ENCODE measurements at places on chromosomes 13 and 19.
A peak's percentile ranks its signal among the peaks of the same experiment; 100 is the strongest.

DNA sequence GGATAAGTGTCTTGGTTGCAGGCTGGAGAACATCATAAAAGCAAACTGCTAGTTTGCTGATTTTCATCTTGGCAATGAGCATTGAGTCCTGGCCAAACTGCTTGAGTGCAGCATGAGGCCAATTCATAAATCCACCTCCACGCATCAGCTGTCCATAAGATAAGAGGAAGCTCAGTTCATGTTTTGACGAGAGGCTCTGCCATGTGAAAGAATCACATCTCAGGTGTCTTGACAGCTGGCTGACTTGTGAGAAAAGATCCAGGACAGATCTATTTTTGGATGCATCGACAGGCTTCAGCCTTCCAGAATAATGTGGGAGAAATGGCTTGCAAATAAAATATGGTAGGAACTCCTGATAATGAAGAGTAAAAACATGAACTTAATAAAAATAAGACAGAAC, 5.4 kb upstream of the ZNF682 start:
- DNase-seq: no peak

DNA sequence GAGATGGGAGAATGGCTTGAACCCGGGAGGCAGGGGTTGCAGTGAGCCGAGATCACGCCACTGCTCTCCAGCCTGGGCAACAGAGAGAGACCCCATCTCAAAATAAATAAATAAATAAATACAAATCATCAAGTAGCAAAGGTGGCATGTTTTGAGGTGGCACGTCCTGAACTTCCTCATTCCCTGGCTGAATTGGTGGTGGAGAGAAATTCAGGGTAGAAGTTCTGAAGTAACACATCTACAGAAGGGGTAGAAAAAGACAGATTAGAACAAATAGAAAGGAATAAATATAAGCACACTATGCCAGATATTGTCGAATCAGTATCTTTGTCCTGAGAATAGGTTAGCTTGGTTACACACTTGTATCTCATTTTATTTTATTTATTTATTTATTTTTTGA, 6.3 kb downstream of the IFI30 start:
- no peak for DNase-seq

DNA sequence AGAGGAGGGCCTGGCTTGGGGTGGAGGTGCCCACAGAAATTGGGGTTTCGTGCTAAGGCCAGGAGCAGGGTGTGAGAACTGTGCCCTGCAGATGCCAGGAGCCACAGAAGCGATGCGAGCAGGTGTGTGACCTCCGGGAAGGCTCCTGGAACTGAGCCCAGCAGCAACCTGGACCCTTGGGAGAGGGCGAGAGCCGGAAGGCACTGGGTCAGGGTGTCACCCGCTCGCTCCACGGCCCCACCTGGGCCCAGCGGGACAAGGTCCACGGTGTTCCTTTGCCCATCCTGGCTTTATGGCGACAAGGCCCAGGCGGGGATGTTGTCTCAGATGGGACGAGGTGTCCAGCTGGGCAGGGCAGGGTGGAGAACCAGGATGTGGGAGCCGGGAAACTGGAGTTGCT, 4.2 kb downstream of the MISP start:
- no peak for DNase-seq

GRCh38 chr19:17309965-17310461, 650 bp downstream of the DDA1 start:
- DNase-seq: no peak

DNA sequence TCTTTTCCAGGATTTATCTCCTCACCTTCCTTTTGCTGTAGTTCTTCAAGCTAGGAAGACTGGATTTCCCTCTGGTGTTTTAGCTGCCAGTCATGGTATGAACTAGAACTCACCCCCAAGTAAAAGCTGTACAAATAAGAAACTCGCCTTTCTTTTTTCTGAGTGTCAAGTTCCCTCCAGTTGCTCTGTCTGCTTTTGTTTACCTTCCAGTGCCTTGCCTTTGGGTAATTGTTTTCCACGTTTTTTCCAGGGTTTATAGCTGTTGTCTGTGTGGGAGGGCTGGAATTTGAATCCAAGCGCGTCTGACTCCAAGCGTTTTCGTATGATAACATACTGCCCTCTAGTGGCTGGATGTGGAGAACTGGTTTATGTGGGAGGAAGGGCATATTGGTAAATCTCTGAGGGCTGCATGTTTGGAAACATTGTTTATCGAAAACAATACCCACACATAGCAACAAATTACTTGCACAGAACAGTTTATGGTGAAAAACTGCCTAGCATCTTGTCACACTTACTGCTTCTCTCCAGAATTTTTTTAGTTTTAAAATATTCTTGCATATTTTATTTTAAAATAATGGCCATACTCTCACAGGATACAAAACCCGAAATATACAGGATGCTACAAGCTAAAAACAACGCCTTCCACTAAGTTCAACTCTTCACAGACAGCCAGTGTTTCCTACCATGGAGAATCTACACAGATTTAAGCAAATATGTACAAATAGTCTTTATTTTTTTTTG, 19.2 kb downstream of the RCN3 start:
- DNase-seq: peak; percentile 60

- no peak for DNase-seq
Measured at GRCh38 chr13:103246581-103247200, 180.5 kb upstream of the SLC10A2 start.

DNA sequence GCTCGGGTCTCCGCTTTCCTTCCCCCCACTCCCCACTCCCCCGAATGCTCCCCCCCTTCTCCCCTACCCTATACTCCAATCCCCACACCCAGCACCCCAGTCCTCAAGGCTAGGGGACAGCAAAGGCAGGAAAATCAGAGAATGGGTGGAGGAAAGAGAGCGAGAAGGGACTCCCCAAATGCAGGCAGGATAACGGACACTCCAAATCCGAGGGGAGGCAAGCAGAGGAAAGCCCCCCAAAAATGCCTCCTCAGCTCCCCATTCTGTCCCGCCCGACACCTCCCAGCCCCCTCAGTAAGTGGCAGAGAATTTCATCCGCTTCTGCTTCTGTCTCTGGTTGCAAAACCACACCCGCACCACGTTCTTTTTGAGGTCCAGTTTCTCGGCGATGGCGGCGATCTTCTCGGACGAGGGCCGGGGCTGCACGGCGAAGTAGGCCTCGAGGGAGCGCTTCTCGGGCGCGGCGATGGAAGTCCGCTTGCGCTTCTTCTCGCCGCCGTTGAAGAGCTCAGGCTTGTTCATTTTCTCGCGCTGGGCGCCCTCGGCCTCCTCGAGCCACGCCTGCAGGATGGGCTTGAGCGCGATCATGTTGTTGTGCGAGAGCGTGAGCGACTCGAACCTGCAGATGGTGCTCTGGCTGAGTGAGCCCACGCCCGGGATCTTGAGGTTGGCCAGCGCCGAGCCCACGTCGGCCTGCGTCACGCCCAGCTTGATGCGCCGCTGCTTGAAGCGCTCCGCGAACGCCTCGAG, 2.1 kb downstream of the POU4F1 start:
- DNase-seq: no peak

DNA sequence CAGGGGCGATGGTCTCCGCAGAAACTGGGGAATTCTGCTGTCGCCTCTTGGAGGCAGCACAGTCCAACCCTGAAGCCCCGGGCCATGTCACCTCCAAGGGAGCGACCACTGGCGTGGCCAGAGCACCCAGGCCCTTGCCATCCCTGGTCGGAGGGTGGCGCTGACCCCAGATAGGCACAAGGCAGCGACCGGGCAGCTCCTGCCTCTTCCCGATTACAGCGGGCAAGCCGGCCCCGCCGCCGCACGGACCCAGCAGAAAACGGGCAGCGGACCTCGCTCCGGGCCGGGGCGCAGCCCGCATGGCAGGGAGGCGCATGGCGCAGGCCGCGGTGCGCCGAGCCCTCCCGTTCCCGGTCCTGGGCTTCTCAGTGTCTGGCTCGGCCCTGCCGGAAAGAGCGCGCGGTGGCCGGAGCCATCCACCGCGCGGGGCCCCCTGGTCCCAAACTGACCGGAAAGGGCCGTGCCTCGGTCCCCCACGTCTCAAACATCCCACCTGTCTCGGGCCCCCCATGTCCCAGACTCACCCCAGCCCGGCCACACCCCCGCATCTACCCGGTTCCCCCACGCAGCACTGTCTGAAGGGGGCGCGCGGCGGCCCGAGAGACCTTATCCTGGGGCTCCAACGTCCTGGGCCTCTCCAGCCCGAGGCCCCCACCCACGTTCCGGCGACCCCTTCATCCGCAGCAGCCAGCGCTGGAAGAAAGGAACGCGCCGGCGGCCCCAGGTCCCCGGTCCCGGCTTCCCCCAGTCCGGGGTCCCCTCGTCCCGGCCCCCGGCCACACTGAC, 727 bp downstream of the CERS1 start:
- no peak for DNase-seq

GRCh38 chr19:41930926-41931592, 2.8 kb upstream of the ERFL start:
- no peak for DNase-seq

DNA sequence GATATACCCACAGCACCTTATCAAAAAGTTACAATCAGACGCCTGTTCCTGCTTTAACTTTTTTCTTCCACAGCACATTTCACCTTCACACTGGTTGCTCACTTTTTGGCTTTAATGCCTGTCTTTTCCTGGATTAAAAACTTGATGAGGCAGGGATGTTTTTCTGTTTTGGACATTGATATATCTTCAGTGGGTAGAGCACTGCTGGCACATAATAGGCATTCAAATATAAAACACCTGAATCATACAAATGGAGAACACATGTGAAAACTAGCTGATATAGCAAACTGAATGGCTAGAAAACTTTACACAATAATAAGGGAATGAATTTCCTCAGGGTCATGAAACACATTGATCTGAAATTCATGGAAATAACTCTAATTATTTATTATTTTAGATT, 65.6 kb downstream of the STARD13 start:
- no peak for DNase-seq
